Stimulated activated naive CD8-positive, alpha-beta T cell treated with anti-CD3 and anti-CD28 coated beads, Interleukin-15, amount 100 ng/mL, for 72 hours (primary cell): ENCODE measurements at places on chromosomes 2 and 18.

DNA sequence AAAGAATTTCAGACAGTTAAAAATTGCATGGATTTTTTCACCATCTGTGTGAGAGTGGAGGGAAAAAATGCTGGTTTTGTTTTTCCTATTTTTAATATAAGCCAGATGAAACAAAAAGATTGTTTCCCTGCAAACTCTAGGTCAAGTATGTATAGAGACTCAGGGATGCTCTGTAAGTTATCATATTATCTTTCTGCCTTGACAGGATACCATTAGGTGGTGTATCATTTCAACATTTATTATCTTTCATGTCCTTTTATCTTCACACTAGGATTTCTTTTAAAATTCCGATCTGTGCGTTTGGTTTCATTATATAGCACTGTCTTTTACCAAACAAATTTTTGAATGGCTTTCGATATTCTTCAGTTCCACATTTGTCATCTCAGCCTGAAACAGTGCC is 225.3 kb downstream of the EN1 start:
- no peak for DNase-seq

GRCh38 chr18:574865-575645 is 5.1 kb upstream of the CETN1 start:
- DNase-seq: no peak

DNA sequence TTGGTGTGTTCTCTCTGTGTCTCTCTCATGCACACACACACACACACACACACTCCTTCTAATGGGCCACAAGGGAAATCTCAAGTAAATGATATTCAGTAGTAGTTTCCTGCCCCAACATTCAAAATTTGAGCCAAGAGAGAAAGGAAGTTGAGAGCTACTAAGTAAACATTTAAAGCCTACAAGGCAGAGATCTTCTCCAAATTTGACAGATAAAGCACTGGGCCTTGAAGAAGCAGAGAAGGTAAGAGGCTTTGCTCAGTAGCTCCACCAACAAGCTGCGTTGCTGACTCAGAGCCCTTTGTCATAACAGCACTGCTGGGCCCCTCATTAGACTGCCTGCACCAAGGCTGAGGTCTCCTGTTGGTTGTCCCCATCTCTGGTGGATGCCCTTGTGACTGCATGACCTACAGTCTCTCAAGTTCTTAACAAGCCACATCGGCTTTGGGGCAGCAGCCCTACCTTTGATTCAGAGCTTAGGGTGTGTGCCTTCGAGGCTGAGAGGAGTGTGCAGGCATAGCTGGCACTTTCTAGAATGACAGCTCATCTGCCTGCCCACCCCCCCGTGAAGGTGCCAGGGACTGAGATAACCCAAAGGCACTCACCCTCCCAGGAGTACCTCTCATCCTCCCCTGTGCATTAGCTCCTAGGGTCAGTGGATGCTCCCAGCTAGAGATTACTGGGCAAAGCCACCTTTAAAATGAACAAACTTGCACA is 32.3 kb upstream of the NEB start:
- DNase-seq: no peak

- no peak for DNase-seq
Measured at GRCh38 chr18:75830828-75831227, 403.3 kb upstream of the SMIM21 start.

- DNase-seq: no peak
Measured at GRCh38 chr2:153387203-153387602, 91.4 kb downstream of the RPRM start.

DNA sequence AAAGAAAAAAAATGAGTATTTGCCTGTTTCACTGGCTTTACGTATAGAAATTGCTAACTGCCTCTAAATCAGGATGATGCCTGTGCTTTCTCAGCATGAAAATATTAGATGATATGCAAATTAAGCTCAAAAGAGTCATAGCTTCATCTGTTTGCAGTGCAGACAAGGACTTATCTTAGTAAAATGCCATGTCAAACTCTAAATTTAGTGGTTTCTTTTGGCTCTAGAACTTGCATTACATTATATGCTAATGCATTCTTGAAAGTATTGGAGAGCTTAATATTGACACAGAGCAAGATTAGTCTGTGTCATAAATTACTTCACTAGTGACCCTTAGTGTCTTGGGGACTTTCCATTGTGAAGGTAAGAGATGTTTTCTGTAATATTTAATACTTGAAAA is 1109.1 kb upstream of the NRXN1 start:
- no peak for DNase-seq

GRCh38 chr2:128390991-128391630 is 72.4 kb upstream of the HS6ST1 start:
- no peak for DNase-seq

- no peak for DNase-seq
Measured at GRCh38 chr2:67844024-67844540, 218.7 kb downstream of the C1D start.

DNA sequence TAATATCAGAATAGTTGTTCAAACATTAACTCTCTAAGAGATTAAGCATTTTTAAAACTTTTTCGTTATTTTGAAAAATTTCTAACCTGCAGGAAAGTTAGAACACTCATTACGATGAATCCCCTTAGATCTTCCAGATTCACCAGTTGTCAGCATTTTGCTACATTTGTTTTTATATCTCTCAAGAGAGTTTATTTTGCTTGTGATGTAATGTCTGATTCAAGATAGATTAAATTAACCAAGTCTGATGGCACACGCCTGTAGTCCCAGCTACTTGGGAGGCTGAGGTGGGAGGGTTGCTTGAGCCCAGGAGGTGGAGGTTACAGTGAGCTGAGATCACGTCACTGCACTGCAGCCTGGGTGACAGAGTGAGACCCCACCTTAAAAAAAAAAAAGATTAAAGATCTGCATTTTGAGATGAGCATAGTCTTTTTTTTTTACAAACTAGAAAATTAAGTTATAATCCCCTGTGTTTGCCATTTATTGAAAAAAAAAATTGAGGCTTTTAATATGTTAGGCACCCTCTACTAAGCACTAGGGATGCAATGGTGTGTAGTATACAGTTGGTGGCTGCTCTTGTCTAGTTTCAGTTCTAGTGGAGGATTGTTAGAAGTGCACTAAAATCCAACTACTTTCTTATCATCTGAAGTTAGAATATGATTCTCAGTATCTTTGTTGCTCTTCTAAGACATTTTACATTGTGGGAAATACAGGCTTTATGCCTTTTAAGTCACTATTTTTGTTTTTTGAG is 20.9 kb downstream of the RAB10 start:
- DNase-seq: no peak
